Hepatic stellate cell (primary cell): ENCODE measurements at places on chromosomes 7 and 10.

DNA sequence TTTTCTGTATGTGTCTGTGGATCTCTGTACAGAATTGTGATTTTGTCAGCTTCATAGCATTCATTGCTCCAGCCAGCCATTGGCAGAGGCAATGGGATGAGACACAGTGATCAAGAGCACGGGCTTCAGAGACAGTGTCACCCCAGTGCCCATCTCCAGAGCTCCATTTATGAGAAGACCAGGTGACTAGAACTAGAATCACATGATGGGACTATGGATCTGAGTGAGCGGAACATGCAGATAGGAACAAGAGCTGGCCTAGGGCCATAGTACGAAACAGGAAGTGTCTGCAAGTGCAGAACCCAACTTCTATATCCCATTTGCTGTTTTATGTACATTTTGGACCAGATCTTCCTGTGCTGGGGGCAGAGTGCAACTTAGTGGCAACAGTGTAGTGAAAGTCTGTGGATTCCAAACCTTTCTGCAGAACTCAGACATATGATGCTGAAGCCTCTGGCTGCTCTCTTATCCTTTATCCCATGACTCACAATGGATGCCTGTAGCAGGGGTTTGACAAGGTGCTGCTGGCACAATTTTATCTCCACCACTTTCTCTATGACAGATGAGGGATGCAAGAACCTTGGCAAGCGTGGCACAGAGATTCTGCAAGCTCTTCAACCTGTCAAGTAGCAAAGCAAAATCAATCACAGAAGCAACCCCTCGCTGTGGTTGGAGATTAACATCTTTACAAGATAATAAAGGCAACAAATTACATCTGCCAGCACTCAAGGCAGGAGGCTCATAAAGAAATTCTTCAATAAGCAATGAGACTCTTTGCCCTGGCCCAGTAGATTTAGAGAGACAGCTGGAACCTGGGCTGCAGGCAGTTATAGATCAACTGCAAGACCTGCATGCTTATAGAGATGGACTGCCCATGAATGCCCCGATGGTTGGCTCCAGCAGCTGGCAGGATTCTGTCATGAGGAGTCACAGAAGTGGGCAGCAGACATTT is 681.3 kb downstream of the TNS3 start:
- DNase-seq: no peak

- no peak for DNase-seq
These were observed 50.7 kb upstream of the RHEB start for GRCh38 chr7:151570366-151570915.

- DNase-seq: no peak
These were observed 112.5 kb upstream of the ARID5B start for GRCh38 chr10:61789031-61789430.

- DNase-seq: peak; percentile 13
These were observed 304.2 kb downstream of the RPS24 start for GRCh38 chr10:78337646-78338391.

- no peak for DNase-seq
These were observed 534.5 kb downstream of the TNS3 start for GRCh38 chr7:47047384-47047783.

- no peak for DNase-seq
These were observed 5.3 kb upstream of the KLRG2 start for GRCh38 chr7:139488810-139489209.

DNA sequence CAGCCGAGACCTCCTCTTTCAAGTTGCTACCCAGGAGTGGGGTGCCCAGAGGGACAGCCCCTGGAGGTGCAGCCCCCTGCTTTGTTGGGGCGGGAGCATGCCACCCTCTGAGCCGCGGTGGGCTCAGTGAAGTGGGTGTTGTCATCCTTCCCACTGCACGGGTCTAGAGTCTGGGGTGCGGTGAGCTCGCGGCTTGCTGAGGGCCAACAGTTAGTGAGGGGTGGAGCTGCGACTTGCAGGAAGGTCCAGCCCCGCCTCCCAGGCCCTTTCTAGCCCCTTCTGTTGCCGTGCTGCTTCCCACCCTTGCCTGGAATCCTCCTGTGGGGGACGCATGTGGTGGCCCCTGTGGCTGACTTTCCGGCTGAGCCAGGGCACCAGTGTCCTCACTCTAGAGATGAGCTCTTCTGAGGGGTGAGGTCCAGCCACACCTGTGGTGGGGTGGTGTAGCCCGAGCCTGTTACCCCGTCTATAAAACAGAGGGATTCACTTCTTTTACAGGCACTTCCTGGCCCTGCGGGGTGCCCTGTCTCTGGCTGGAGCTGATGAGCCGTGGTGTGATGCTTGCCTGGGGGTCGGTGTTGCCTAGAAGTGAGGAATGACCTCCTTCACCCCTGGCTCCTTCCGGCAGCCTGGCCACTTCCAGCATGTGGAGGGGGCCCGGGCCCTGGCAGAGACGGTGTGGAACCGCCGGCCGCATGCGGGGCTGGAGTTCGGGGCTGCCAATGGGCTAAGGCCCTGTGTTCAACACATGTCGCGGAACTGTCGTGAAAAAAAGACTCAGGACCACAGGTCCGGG is 127.9 kb downstream of the FAM53B start:
- no peak for DNase-seq

DNA sequence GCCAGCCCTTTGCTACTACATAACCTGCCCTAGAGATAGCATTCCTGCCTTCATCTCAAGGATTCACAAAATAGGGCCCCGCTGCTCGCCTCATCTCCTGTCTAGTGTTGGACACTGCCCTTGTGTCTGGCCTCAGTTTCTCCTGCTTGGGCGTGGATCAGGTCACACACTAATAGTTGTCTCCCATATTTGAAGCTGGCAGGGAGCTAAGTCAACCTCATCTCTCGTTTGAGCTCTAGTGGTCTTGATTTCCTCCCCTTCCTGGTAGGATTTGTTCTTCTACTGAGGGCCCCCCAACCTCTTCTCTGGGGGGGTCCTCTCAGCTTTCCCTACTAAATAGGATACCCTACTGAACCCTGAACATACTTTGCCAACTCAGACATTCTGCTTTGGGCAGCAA is 42.2 kb downstream of the ADCYAP1R1 start:
- no peak for DNase-seq

DNA sequence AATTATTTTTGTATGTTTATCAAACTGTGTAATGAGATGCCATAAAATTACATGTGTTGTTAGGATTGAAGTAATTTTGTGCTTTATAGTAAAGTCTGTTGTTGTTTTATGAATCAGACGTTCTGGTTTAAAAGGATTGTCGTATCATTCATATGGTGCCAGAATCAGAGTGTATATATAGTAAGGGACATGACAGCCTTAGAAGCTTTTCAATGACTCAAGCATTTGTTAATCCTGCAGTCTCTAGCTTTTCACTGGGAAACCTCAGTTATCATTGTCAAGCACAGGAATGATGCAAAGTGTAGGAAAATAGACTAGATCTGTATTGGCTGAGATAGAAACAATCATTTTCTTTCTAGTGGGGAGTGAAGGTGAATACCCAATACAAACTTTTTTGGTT is 57.5 kb downstream of the TRRAP start:
- DNase-seq: no peak

DNA sequence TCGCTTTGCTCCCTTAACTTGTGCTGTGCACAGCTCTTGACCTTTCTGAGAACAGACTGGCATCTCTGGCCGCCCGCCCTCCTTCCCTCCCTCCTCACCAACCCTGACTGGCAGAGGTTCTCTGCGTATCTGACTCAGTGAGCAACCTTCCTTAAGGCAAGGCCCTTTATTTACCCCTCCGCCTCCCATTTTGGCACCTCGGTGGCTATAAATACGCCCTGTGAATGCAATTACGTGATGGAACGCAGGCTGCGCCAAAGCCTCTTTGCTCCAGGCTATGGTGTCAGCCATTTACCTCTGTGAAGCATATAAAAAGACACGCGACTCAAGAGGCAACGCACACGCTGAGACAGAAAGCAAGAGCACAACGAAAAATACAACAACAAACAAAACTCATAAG is 764.3 kb downstream of the SUGCT start:
- DNase-seq: no peak

- DNase-seq: no peak
These were observed 553.8 kb downstream of the GRM8 start for GRCh38 chr7:126698909-126699308.

DNA sequence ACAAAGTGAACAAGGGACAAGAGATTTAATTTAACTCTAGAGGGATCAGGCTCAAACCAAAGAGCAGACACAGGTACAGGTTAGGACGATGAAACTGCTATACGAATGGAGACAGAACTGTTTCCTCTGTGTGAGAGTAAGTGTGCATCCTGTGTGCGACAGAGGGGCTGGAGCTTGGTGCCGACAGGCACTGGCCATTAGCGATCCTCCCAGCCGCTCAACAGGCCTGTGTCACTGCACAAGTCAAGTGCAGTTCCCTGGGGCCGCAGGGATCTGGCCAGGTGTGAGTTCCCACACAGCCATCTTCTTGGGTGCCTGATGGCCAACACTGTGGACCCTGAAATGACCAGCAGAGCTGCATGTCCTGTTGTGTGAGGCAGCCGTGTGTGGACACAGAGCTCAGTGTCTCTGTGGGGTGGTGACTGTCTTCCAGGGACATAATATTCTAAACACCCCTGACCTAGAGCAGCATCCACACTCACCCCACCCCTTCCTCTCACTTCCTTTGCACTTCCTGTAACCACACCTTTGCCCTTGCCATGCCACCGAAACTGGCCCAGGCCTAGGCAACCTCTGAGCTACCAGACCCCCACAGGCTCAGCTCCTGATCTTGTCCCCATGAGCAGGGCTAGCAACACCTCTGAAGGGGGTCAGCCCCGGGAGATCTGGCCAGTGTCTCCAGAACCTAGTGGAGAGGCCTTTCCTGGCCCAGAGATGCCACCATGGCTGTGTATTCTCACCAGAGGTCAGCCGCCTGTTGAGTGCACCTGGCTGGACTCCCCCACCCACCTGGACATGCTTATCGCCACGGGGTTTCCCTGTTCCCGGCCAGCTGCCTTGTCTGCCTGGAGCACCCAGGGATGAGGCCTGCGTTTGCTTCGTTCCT is 11.7 kb upstream of the TBRG4 start:
- DNase-seq: no peak

DNA sequence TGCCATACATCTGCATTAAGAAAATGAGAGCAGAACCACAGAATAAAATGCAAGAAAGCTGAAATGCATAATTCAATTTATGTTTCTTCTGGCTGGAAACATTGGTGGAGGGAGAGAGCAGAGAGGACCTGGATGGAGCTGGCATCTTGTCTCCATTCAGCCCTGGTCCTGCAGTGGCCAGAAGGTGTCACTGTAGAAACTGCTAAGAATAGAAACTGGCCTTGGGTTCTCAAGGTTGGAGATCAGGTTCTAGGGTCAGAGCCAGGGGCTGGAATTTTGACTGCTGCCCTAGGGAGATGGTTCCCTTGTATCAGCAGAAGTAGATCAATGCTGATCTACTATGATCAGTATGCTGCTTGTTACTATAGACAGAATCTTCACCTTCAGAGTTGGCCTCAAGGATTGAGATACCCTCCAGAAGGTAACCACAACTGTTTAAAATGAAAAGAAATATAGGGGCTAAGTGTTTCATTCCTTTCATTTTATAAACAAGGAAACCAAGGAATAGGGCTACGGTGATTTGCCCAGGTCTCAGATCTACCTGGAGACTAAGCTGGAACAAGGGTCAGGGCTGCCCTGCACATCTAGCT is 13.1 kb downstream of the TAS2R41 start:
- DNase-seq: no peak

GRCh38 chr10:117948493-117948892 is 98.2 kb downstream of the RAB11FIP2 start:
- DNase-seq: no peak

DNA sequence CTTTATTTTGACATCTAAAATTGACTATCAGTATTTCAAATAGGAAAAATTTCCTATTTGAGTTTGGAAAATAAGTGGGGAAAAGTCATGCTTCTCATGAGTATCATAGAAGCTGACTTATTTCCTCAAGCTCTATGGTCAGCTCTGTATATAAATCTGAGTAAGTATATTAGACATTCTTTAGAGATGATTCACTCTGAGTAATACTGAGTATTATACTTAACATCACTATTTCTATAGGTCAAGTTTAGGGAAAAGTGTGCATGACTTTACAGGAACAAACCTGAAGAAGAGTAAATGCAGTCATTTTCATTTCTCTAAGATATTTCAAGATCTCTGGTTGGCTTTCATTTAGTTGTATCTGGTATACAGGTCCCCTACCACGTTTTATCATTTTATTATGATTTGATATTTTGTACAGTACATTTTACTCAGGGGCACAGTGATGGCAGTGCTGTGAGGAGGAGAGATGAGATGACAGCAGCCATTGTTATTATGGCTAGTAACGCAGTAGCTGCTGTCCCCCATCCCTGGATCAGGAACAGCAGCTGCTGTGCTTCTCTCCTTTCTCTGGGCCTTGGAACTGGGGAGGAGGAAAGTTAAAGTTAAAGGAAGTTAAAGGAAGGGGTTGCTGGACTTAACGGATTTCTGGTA is 15.2 kb downstream of the SND1 start:
- peak; percentile 32 for DNase-seq

DNA sequence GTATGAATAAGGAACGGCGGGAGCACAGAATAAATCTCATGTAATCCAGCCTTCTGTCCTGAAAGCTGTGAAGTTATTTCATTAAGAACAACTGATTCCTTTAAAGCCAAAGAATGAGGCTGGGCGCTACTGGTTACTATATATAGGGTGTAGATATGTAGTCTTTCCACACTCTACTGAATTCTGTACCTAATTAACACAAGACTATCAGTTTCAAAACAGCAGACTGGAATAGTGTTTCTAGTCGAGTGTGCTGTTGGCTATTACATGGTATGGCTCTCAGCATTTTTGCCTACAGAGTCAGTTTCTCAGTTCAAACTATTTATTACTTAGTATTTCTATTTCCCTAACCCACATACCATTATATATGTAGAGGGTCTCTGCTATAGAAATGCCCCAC is 163.3 kb downstream of the THSD7A start:
- DNase-seq: no peak

DNA sequence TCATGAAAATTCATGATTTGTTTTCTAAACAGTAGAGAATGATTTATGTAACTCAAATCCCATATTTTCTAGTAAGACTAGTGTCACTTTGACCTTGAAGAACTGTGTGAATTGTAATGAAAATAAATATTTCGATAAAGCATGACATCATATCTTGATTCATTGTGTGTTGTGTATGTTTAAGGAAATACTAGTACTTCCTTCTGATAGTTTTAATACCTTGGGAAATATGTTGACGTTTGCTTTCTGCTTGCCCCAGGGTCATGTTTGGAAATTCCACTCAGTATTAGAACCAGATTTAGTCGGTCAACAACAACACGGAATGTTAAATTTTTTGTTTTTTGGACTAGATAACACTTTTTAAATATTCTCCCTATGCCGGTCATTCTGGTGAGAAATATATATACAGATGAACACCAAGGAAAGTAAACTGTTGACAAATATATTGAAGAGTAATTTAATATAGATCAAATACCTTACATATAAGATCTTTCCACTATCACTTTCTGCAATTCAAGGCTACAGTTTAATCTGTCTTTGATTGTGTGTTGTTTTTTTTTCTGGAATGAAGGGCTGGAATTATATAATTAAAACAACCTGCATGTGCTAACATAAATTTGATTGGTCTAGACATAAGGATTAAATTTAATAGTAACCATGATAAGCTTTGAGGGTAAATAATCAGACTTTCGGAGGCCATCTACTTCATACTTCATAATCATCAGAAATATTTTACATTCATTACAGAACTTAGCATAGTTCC is 126.2 kb downstream of the MDFIC start:
- no peak for DNase-seq

GRCh38 chr7:47380325-47381133 is 201.4 kb downstream of the TNS3 start:
- DNase-seq: peak; percentile 54
